Spinal cord (tissue), 10 donors: ENCODE measurements at places on chromosomes 2 and 18.
A peak's percentile ranks its signal among the peaks of the same experiment; 100 is the strongest.

- no peak for DNase-seq
Observed at GRCh38 chr2:13681936-13682335, 950.6 kb upstream of the LRATD1 start.

DNA sequence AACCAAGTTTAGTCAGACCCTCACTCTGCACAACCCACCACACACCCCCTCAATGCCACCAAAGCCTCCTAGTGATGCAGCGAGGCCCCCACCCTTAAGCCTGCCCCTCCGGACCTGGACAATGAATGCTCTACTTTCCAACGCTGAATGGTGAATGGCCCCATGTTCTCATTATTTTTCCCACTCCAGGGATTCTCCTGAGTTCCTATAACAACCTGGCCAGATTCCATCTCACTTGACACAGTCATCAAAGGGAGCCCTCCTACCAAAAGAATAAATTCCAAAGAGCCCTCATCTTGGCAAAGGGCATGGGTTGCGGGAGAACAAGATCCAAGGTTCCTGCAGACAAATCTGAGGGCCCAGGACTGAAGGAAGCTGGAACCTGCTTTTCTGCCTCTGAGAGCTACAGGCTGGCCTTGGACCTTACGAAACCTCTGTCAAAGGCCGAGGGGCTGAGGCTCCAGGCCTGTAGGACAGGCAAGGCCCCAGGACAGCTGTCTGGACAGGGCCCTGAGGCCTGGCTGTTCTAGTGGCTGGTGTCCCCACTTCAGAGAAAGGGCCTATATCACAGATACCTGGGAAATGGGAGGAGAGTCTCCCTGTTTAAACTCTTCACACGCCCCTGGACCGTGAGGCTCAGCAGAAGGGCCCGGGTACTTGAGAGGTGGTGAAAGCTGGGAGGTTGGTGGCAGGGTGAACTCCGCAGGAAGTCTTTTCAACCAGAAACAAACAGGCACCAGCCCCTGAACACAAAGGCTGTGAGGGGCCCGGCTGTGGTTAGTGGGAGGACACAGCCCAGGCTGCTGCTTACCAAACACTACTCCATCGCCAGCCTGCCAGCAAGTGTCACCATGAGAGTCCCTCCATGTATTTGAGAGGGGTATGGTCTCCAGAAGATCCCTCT, 27.3 kb downstream of the SFXN5 start:
- no peak for DNase-seq

- DNase-seq = no peak
Observed at GRCh38 chr18:25862881-25863600, 227.4 kb downstream of the SS18 start.

- no peak for DNase-seq
Observed at GRCh38 chr18:63410792-63411191, 11.5 kb downstream of the VPS4B start.

- DNase-seq = no peak
Observed at GRCh38 chr2:195508139-195508455, 148.9 kb upstream of the SLC39A10 start.

- DNase-seq = no peak
Observed at GRCh38 chr2:222778400-222778799, 82.4 kb upstream of the ACSL3 start.

GRCh38 chr2:220198896-220199295, 571.5 kb downstream of the SLC4A3 start:
- no peak for DNase-seq

DNA sequence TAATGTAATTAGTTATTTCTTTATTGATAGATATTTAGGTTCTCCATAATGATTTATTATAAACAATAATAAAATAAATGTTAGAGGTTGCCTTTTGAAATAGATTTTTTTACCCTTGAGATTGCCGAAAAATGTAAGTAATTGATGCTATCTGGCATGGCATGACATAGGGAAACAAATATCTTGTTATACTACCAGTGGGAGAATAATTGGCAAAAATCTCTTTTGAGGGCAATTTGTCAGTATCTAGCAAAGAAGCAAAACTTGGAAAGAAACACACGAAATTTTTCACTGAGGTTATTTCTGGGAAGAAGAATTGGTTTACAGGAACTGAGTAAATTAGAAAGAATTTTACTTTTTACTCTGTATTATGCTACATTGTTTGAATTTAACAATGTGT, 547.2 kb upstream of the SETBP1 start:
- DNase-seq = no peak

DNA sequence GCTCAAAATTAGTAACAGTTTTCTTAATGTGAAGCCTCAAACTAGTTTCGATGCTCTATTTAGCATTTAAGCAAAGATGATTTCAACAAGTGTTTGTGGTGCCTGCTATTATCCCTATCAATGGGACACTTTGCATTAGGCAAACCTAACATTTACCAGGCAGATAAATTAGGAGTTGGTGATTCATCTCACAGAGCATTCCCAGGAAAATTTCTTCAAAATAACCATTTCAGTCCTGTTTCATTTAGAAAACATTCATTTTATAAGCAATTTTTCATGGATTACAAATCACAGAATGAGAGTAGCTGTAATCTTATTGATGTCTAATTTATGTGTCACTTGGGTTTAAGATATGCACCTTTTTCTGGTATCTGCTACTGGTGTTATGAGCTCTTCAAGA, 62.7 kb downstream of the CLHC1 start:
- DNase-seq = no peak

- peak; percentile 52 for DNase-seq
Observed at GRCh38 chr2:10030311-10030736, 13.0 kb upstream of the KLF11 start.

GRCh38 chr2:135740206-135740605, 1.4 kb upstream of the UBXN4 start:
- DNase-seq = no peak

GRCh38 chr2:223523551-223524001, 78.6 kb downstream of the SCG2 start:
- DNase-seq = no peak

DNA sequence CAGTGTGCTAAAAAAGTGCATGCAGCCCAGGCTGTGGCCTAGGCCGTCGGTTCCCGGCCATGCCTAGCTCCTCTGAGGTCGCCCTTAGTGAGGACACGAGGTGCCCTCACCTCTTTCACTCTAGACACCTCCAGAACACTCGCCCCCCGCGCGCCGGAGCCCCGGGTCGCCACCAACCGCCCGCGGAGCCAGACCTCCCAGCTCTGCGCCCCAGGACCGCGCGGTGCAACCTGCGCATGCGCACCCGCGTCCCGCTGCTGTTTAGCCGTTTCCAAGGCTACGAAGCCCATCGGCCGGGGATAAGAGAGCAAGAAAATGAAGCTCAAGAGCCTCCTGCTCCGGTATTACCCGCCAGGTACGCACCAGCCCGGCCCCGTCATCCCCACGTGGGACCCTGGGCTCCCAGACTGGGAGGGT, at the start of gene DAW1:
TSS of gene DAW1 (plus strand) at position 257 of the 417 bp plus-strand sequence. CDS start at position 316, 59 bp downstream.
- peak; percentile 38 for DNase-seq

DNA sequence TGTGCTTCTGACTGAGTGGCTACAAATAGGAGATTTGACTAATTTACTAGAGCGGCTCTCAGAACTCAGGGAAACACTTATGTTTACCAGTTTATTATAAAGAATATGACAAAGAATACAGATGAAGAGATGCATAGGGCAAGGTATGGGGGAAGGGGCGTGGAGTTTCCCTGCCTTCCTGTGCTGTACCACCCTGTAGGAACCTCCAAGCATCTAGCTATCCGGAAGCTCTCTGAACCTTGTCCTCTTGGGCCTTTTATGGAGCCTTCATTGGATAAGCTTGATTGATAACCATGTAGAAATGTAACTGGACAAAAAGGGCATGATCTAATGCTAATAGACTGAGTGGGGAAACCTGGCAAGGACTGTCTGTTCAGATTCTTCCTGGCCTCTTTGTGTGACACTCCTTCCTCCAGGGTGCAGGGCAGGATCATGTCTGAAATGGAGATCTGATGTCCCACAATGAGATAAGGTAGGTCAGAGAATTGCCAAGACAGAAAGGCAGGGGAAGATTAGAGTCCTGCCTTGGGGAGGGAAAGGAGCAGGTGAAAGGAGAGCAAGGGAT, 101.8 kb upstream of the NPAS2 start:
- DNase-seq = no peak

GRCh38 chr2:155679647-155680046, 652.9 kb downstream of the NR4A2 start:
- DNase-seq = no peak

- DNase-seq = no peak
Observed at GRCh38 chr18:74146756-74147155, 878 bp downstream of the FBXO15 start.

GRCh38 chr2:179467111-179467510, 202.5 kb upstream of the SESTD1 start:
- no peak for DNase-seq

- no peak for DNase-seq
Observed at GRCh38 chr2:97730245-97730644, 16.9 kb downstream of the ZAP70 start.

DNA sequence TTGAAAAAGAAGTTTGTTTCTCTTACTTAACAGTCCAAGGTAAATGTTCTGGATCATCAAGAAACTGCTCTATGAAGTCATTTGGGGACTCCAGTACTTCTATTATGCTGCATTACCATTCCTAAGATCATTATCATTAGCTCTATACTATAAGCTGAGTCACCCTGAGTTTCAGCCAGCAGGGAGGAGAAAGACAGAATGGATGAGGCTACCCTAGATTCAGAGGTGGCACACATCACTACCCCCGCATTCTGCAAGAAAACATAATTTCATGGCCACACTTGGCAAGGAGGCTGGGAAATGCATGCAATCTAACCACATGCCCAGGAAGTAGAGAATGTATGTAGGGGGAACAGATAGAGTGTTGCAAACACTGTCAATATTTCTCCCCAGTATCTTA, 16.6 kb upstream of the LNPK start:
- no peak for DNase-seq

DNA sequence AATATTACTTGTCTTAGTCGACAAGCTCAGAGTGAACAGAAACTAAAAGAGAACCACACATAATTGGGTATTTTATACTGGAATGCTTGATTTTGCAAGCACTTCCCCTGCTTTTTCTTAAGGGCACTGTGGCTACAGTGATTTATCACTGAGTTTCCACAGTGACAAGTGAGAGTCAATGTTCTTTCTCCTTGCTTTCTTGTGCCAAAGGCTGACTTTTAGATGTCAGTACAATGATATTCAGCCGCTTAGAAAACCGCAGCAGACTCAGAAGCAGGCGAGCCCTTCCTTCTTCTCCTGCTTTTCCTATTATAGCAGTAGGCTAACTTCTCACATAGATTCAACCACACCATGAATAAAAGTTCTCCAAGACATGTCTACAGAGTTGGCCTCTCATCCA, 1603.6 kb upstream of the NXPH2 start:
- peak; percentile 13 for DNase-seq

DNA sequence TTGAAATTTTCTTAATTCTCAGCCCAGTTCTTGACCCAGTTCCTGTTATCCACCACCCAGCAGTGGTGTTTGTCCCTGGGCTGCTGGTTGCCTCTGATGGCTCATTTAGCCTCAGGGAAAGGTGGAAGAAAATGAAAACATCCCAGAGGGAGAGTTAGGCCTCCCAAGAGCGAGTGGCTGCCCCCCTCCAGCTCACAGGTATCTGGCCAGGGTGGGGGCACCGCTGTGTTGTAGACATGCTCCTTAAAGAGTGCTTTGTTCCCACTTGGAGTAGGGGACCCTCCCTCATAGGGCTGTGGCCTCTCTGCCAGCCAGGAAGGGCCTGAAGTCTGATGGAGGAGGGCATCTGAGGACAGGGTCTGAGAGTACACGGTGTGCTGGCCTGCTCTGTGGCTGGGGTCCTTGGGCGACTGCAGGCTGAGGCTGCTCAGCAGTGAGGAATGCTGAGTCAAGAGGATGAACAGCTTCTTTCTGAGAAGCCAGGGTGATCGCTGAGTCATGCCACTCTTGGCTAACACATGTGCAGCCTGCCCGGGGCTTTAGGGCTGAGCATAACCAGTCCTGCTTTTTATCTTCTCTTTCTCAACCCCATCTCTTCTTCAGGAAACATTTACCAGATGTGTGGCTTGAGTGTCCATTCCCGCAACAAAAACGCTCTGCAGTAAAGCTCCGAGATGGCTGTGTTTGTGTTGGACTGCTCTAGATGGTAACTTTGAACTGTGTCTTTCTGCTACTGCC, 72.3 kb downstream of the IL1R2 start:
- DNase-seq = no peak

DNA sequence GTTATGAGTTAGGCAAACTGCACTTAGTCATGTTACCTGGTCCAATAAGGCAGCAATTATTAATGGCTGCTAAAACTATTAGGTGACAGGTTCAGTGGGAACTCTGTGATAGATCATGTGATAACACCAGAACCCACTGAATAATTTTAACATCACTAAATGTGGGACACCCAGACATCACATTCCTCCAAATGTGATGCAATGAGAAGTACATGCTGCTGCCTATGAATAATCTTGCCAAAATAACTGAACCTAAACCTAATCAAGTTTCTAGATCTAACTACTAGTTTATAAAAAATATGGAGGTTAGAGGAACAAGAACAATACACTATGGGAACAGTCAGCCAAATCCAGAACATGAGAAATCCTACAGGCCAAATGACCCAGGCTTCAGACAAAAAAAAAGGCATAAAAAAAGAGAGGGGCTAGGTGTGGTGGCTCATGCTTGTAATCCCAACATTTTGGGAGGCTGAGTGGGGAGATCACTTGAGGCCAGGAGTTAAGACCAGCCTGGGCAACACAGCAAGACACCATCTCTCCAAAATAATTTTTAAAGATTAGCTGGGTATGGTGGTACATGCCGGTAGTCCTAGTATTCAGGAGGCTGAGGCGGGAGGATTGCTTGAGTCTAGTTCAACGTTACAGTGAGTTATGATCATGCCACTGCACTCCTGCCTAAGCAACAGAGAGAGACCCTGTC, 7.0 kb upstream of the ACTR2 start:
- no peak for DNase-seq

GRCh38 chr18:32237049-32237448, 47.2 kb downstream of the MEP1B start:
- DNase-seq = no peak

- DNase-seq = peak; percentile 92
Observed at GRCh38 chr18:41391616-41392595, 563.1 kb upstream of the PIK3C3 start.

- no peak for DNase-seq
Observed at GRCh38 chr18:9911226-9911625, 2.6 kb upstream of the VAPA start.

- no peak for DNase-seq
Observed at GRCh38 chr18:3184275-3184963, 35.3 kb downstream of the MYOM1 start.

DNA sequence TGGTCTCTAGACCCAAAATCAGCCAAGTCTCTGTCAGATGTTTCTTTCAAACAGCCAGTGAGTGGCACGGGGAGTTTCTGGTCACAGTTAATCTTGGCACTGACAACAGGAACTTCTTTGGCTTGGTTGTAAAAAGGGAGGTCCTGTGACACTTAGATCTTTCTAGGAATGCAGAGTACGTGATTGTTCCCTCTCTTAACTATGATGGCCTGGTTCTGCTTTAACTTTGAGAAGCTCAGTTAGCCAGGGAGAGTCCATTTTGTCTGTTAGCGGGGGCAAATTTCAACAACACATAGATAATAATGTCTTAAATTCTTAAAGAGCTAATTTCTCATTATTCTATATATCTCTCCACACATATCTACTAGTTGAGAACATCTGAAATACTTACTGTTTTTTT, 344.5 kb upstream of the LRRTM4 start:
- DNase-seq = no peak

- DNase-seq = no peak
Observed at GRCh38 chr18:355678-356077, 87.8 kb upstream of the THOC1 start.

GRCh38 chr18:13444430-13445240, 226.1 kb downstream of the LDLRAD4 start:
- peak; percentile 25 for DNase-seq

GRCh38 chr2:120995656-120996190, 260.1 kb downstream of the GLI2 start:
- no peak for DNase-seq

GRCh38 chr2:65710779-65711295, 278.4 kb upstream of the SPRED2 start:
- no peak for DNase-seq
